IMR-90 (cell line): ENCODE measurements at places on chromosomes 6 and 20. TPM values are rescaled to one million over a fixed set of nuclear protein-coding genes. Genes with fewer than 3 reads are reported as not detected.
A peak's percentile ranks its signal among the peaks of the same experiment; 100 is the strongest.

DNA sequence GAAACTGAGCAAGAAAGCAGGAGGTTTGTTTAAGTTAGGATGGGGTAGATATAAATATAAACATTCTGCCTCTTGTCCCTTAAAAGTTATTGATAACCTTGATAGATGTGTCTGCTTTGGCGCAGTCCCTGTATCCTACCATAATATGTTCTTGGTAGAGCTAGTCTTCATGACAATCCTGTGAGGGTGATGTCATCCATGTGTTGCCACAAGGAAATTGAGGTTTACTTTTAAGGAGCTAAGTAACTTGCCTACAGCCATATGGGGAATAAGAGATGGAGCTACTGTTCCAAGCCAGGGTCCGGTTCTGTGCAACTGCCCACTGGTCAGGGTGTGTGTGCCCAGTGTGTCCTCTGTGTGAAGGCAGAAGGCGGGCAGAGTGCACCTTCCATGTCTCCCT is 78.5 kb downstream of the SSR1 start:
- H3K4me3 ChIP-seq = no peak overlapping the region
- no peak overlapping the region for H3K27ac ChIP-seq
- DNase-seq = peak; percentile 41
- H3K36me3 ChIP-seq = peaks cover 40% of the 10 kb centered on the region

Gene C6orf120
- 26.7 and 44.2 TPM in 2 replicates for total RNA-seq

DNA sequence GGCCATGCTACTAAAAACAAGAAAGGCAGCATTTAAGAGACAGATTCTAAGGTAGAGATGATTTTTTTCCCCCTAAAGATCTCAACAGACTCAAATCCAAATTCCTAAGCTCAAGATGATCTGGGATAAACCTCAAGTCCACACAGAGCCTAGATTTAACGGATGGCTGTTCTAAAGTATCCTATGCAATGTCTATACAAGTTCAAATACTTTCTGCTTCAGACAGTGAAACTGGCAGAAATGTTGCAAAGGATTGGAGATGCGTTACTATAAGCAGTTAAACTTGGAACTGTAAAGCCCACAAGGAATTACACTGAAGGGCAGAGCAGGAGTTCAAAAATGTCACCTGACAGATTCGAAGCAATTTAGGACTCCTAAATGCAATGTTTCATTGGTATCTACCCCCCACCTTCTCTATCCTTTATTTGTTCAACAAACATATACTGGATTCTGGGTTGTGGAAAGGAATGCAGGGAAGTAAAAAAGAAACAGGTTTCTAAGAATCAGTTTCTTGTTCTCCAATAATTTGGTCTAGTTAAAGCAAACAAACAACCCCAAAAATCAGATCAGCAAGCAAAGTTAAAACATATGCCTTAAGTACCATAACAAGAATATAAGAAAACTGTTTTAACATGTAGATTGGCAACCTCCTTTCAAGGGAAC is 1.6 kb downstream of the DNAAF9 start:
- H3K27ac ChIP-seq = no peak overlapping the region
- peak overlapping the region; percentile 90 for H3K4me3 ChIP-seq
- H3K4me1 ChIP-seq = peaks cover 5% of the 10 kb centered on the region
- no peaks in the 10 kb centered on the region for H3K27me3 ChIP-seq
- H3K36me3 ChIP-seq = no peaks in the 10 kb centered on the region
- DNase-seq = no peak

Gene BFSP1
- total RNA-seq = 1.9 and 2.0 TPM in 2 replicates

Gene NUS1
- 11.8 and 26.1 TPM in 2 replicates for total RNA-seq

Gene CGA
- total RNA-seq = not detected in 2 replicates

DNA sequence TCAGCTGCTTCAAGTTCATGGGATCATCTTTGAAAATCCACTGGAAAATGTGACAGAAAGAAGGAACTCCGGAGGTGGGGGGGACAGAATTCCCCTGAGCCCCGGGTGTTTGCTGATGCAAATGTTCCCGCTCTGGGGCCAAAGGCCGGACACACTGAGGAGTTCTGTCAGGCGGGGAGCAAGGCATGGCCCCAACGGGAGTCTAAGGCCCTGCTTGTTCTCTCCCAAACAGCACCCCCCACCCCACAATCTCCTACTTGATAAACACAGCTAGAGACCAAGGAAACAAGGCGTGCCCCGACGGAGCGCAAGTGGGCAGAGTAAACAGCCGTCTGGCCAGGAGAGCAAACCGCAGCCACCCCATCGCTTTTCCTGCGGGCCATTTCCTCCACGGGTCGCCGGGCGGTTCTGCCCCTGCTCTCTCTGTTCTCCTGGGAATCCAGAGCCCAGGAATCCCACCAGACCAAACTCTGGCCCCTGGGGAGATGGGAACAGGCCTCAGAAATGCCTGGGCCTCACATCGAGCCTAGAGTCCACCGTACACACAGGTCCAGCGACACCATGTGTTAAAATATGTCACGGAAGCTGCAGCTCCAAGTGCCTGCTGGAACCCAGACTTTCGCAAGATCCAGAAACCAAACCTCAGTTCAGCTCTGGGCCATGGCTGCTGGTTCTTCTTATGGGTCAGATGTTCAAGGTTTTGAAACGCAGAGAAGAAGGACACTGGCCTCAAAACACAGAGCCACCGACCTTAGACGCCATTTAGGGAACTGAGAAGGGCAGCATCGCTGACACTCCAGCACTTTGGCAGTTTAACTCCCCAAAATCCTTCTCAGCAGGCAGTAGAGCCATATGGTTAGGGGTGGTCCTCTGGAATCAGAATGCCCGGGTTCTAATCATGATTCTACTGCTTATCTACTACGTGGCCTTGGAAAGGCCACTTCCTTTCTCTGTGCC is 104.2 kb downstream of the PREX1 start:
- H3K27ac ChIP-seq = no peak overlapping the region
- H3K36me3 ChIP-seq = no peaks in the 10 kb centered on the region
- no peak for DNase-seq
- H3K27me3 ChIP-seq = peaks cover 2% of the 10 kb centered on the region; the same call in 1 of the 2 replicates
- H3K4me1 ChIP-seq = peaks cover 3% of the 10 kb centered on the region; the same call in 1 of the 2 replicates

Gene PBOV1
- not detected in 2 replicates for total RNA-seq

DNA sequence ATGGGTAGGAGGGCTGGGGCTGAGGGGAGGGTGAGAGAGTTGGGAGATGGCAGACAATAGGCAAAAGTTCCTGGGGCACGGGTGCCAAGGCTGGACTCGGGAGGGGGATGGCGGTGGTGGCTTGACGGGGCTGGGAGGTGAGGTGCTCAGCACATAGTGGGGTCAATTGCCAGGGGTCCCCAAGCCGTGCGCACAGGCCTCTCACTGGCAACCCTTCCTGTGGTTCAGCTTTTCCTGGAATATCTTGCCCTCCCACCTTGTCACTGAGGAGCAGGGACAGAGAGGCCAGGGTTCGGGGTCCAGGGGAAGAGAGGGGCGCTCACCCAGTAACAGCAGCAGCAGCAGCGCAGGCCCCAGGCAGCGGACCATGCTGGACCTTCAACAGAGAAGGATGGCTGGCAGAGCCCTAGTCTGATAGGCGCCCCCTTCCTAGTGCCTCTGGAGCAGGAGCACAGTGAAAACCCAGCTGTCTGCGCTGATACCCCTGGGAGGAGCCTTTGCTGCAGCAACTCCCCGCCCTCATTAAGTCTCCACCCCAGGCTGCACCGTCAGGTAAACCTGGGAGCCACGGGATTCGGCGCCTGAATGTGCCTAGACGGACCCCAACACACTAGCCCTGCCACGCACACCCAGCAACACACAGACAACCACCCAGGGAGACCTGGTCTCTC is at the start of gene GFRA4:
GFRA4 (minus strand) TSS at position 369 of the 671 bp plus-strand sequence; CDS start at position 369, 0 bp downstream.
- H3K36me3 ChIP-seq = no peaks in the 10 kb centered on the region
- H3K27ac ChIP-seq = no peak within 1 kb of the TSS
- H3K4me3 ChIP-seq = no peak within 1 kb of the TSS
- no peak for DNase-seq
- peaks cover 55% of the 10 kb centered on the region for H3K27me3 ChIP-seq

GRCh38 chr6:16236631-16237199 is 1.7 kb upstream of the GMPR start:
- peak; percentile 76 for DNase-seq
- H3K36me3 ChIP-seq = no peaks in the 10 kb centered on the region
- peaks cover 6% of the 10 kb centered on the region; the same call in 1 of the 2 replicates for H3K4me1 ChIP-seq
- H3K4me3 ChIP-seq = peak overlapping the region; percentile 45; the same call in 1 of the 2 replicates
- peak overlapping the region; percentile 13; the same call in 1 of the 2 replicates for H3K27ac ChIP-seq

Gene KCNQ5
- 1.3 and 1.7 TPM in 2 replicates for total RNA-seq

GRCh38 chr6:33235221-33235634 is 26.9 kb downstream of the RING1 start:
- no peak for DNase-seq
- peaks cover 52% of the 10 kb centered on the region for H3K27me3 ChIP-seq
- no peaks in the 10 kb centered on the region for H3K4me1 ChIP-seq

Gene HCK
- total RNA-seq = not detected in 2 replicates
